Astrocyte (in vitro differentiated cells and primary cell): ENCODE measurements at places on chromosomes 4 and X. TPM values are rescaled to one million over a fixed set of nuclear protein-coding genes. Genes with fewer than 3 reads are reported as not detected.

The DMD gene
- total RNA-seq, result 22.2 and 25.0 TPM in 2 replicates

The TCP11X1 gene
- not detected in 2 replicates for total RNA-seq

The CXCR3 gene
- not detected in 2 replicates for total RNA-seq

The STPG2 gene
- 0.14 TPM in 1 of 2 replicates, not detected in the other for total RNA-seq

The RBM47 gene
- total RNA-seq, result 2.3 and 2.9 TPM in 2 replicates

The SORBS2 gene
- total RNA-seq, result 96.1 and 97.4 TPM in 2 replicates

The HMX1 gene
- 0.25 TPM in 1 of 2 replicates, not detected in the other for total RNA-seq

The ARMCX4 gene
- 9.6 and 10.8 TPM in 2 replicates for total RNA-seq

The TLR6 gene
- 3.1 and 3.8 TPM in 2 replicates for total RNA-seq

The ARR3 gene
- total RNA-seq, result not detected in 2 replicates

The C4orf51 gene
- not detected in 2 replicates for total RNA-seq

The HTN3 gene
- not detected in 2 replicates for total RNA-seq

The SLC16A2 gene
- 21.1 and 22.8 TPM in 2 replicates for total RNA-seq

The AMBN gene
- total RNA-seq, result not detected in 2 replicates

The SOWAHD gene
- total RNA-seq, result 0.54 TPM in 1 of 2 replicates, not detected in the other

The ENAM gene
- 0.11 and 0.38 TPM in 2 replicates for total RNA-seq

The AR gene
- total RNA-seq, result 8.3 and 9.0 TPM in 2 replicates

The CLIC2 gene
- total RNA-seq, result 0.27 TPM in 1 of 2 replicates, not detected in the other

The PRKG2 gene
- total RNA-seq, result 0.23 and 0.29 TPM in 2 replicates

The SERPINA7 gene
- not detected in 2 replicates for total RNA-seq

The GPR50 gene
- total RNA-seq, result 0.67 and 1.00 TPM in 2 replicates

The ANOS1 gene
- total RNA-seq, result 10.0 and 15.3 TPM in 2 replicates

The SFRP2 gene
- 92.8 and 146 TPM in 2 replicates for total RNA-seq

The SPINK2 gene
- not detected in 2 replicates for total RNA-seq

The POU4F2 gene
- total RNA-seq, result not detected in 2 replicates

The ATP8A1 gene
- 2.9 TPM in 2 replicates for total RNA-seq

The CTAG1B gene
- total RNA-seq, result not detected in 2 replicates

The GJB1 gene
- total RNA-seq, result not detected in 2 replicates

The MAGEB1 gene
- total RNA-seq, result not detected in 2 replicates

The FAM53A gene
- total RNA-seq, result 2.1 and 3.4 TPM in 2 replicates

The INPP4B gene
- total RNA-seq, result 2.4 and 2.8 TPM in 2 replicates

The ZCCHC18 gene
- 0.98 and 2.1 TPM in 2 replicates for total RNA-seq

The CRLF2 gene
- not detected in 2 replicates for total RNA-seq

The CABS1 gene
- total RNA-seq, result not detected in 2 replicates

The SPIN2A gene
- total RNA-seq, result 1.2 TPM in 2 replicates

The PDCL2 gene
- not detected in 2 replicates for total RNA-seq

The SSR4 gene
- total RNA-seq, result 252 and 299 TPM in 2 replicates

The PNCK gene
- 0.65 and 1.1 TPM in 2 replicates for total RNA-seq

The HSFX3 gene
- not detected in 2 replicates for total RNA-seq

The ZFP92 gene
- 0.26 and 0.27 TPM in 2 replicates for total RNA-seq

The FRMPD4 gene
- total RNA-seq, result 0.19 and 0.54 TPM in 2 replicates

The MAGEA1 gene
- total RNA-seq, result not detected in 2 replicates

The FAM133A gene
- 0.18 and 0.36 TPM in 2 replicates for total RNA-seq

The GAGE12E gene
- total RNA-seq, result not detected in 2 replicates

The CRMP1 gene
- total RNA-seq, result 59.6 and 67.4 TPM in 2 replicates

The DIAPH2 gene
- 9.0 and 9.8 TPM in 2 replicates for total RNA-seq

The POLA1 gene
- total RNA-seq, result 4.9 and 5.1 TPM in 2 replicates

The LRP2BP gene
- 0.26 and 0.27 TPM in 2 replicates for total RNA-seq

The TLR1 gene
- total RNA-seq, result 0.54 and 0.70 TPM in 2 replicates

The PGAM4 gene
- total RNA-seq, result 0.32 TPM in 1 of 2 replicates, not detected in the other

The PSAPL1 gene
- total RNA-seq, result not detected in 2 replicates

The TBC1D8B gene
- total RNA-seq, result 12.1 and 13.7 TPM in 2 replicates

The IBSP gene
- not detected in 2 replicates for total RNA-seq

The CNKSR2 gene
- 2.2 and 4.1 TPM in 2 replicates for total RNA-seq

The ADH1B gene
- not detected in 2 replicates for total RNA-seq
